Stimulated activated CD8-positive, alpha-beta memory T cell treated with anti-CD3 and anti-CD28 coated beads, Interleukin-7, amount 100 ng/mL, for 4 hours (primary cell): ENCODE measurements at places on chromosomes 5 and 9.

DNA sequence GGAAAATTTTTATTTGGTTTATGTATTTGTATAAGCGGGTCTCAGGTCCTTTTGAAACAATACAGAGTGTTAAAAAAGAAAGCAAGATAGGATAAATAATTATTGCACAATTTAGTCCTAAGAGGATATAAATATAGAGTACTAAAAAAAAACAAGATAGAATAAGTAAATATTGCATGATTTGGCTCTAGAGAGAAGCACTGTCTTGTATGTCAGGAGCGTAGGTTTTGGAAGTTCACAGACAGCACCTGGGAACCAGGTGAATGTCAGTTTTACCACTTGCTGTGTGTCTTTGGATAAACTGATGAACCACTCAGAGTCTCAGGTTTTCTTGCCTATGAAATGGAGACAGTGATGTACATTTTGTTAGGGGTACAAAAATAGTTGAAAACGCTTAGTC, 266.2 kb upstream of the ADAMTSL1 start:
- no peak for DNase-seq

DNA sequence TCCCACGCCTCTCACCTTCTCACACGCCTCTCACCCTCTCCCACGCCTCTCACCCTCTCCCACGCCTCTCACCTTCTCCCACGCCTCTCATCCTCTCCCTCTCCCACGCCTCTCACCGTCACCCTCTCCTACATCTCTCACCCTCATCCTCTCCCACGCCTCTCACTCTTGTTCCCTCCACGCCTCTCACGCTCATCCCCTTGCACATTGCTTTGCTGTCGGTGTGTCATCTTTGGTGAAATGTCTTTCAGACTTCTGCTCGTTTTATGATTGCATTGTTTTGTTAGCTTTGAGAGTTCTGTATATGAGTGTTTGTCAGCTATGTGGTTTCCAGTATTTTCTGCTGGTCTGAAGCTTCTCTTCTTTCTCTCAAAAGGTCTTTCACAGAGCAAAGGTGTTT, 102.7 kb downstream of the EHMT1 start:
- no peak for DNase-seq

- DNase-seq, result no peak
These were observed 163.4 kb downstream of the GHR start for GRCh38 chr5:42586625-42587024.

DNA sequence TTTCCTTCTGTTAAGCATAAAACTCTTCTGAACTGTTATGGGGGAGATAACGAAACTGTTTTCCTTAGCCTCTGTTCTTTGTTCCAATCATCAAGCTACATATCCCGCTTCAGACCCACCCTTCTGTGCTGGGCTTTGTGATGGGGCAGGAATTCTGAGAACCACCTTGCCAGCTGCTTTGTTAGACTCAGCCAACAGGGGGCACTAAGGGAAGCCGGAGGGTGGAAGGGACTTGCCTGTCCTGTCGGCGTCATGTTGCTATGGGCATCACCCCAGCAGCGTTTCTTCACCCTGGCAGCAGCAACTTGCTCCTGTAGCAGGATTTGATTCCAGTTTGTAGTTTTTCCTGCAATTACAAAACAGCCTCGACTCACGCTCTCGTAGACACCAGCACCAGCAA, 169.1 kb downstream of the CAAP1 start:
- DNase-seq, result no peak

DNA sequence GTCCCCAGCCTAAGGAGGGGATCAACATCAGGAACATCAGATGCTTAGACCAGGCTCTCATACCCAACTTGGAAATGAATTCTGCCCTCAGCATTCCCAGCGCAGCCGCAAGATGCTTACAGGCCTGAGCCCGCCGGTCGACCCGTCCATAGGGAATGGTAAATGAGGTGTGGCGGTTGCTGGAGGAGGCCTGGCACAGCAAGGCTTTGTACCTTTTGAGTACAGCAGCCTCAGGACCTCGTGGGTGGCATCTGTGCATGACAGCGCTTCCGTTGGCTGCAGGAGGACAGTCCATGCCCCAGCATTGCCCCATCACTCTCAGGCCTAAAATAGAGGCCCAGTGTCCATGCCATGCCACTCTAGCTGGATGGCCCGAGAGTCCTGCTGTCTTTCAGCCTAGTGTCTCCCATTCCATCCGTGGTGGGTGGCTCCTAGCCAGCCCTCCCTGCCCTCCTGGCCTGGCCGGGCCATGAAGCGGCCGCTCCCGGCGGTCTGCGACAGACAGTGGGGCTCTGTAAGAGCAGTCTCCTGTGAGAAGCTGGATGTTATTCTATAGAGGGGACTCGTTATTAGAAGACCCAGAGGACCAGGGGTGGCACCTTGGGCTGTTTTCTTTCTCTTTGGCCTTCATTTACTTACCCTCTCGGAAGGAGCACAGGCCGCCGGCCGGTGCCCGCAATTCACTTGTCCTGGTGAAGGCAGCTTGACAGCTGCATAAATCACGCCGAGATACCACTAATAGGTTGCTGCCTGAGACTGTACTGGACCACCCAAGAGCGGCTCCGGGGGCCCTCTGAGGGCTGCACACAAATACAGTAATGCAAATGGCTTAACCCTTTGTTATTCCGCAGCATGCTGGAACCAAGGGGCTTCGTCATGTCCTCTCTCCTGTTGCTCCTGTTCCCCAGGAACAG, 223.5 kb upstream of the TUT7 start:
- no peak for DNase-seq

DNA sequence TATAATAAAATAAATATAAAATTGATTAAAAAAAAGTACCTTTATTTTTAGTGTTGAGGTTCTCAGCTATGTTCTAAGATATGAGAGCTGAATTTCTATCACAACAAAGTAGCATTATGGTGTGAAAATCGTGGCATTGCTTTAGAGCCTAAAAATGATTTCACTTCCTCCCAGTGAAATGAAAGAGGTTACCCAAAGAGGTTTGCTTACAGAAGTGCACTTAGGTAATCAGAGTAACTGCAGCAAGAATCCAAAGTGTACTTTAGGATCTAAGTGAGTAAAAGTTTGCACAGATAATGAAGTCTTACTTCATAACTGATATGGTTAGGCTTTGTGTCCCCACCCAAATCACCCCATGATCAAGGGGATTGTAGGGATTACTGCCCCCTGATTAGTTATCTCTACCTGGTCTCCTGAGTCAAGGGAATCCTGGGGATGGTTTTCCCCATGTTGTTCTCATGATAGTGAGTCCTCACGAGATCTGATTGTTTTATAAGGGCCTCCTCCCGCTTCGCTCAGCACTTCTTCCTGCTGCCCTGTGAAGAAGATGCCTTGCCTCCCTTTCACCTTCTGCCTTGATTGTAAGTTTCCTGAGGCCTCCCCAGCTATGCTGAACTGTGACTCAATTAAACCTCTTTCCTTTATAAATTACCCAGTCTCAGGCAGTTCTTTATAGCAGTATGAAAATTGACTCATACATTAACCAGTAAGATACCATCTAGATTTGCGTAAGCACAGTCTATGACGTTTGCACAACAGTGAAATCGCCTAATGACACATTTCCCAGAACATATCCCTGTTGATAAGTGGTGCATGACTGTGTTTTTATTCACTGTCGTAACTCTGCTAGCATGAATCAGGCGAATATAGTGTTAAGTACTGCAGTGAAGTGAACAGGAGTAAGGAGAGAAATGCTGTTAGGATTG, 40.3 kb upstream of the LRRC70 start:
- no peak for DNase-seq

GRCh38 chr9:125889476-125890419, 142.6 kb downstream of the PBX3 start:
- DNase-seq, result peak; percentile 2

- DNase-seq, result no peak
These were observed 292.0 kb upstream of the DMRT1 start for GRCh38 chr9:549455-549997.

DNA sequence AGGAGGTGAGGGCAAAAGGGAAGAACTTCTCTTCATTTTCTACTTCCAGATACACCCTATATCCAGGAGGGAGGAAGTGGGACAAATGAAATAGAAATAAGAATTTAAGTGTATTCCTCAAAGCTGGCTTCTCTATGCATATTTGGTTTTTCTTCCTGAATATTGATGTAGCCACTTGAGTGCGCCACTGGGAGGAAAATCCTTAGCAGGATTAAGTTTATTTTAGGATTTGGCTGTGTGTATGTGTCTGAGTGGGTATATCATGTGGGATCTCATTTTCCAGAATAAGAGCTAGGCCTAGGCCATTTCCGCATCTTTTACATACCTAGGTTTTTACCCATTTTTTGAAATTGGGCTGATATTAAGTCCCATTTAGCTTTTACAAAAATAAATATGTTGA, 42.5 kb downstream of the MAP1B start:
- DNase-seq, result no peak

- DNase-seq, result no peak
These were observed 53.0 kb downstream of the TEK start for GRCh38 chr9:27162045-27162444.

DNA sequence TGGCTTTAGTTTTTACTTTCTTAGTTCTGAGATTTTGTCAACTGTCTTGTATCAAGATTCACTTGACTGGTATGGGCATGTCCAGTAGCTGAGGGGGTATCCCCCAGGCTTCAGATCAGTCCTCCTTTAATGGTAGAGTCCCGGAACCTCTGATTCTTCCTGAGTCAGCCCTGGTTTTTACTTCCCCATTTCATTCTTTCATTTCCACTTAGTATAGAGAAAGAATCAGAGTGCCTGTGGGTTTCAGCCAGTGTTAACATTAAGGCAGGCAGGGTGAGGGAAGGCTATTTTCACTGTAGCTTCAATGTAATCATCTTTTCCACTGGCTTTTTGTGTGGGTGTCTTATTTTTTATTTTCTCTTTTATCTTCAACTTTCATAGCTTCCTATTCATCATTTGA, 8.3 kb upstream of the COMMD10 start:
- no peak for DNase-seq

DNA sequence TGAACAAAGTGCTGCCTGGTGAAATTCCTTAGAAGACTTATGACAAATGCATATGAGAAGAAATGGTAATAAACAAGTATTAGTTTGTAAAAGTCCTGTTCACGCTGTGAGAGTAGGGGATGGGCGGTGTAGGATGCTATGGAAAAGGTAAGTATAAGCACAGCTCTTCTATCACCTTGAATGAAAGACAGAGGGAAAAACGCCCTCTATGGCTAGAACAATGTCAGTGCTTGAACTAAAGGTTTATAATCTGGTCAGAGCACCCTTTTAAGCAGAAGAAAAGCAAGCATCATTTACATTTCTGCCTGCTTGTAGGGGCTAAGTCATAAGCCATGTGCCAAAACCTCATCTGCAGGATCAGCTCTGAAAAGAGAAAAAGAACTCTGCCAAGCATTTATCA, 115.2 kb downstream of the LHFPL2 start:
- DNase-seq, result no peak

DNA sequence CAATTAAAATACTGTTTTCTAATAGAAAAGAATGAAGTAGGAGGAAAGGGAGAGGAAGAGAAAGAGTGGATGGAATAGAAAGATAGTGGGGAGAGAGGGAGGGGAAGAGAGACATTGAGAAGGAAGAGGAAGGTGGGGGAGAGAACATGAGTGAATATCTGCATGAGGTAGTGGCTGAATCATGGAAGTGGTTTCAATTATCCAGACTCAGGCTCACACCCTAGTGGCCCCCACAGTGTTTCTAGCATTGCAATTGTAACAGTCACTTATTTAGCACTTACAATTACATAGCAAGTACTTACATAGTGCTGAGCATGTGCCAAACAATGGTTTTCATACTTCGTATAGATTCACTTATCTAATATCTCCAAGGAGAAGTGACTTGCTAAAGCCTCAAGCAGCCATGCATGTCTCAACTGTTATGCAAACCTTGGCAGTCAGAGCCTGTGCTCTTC, 72.7 kb downstream of the CAST start:
- no peak for DNase-seq

DNA sequence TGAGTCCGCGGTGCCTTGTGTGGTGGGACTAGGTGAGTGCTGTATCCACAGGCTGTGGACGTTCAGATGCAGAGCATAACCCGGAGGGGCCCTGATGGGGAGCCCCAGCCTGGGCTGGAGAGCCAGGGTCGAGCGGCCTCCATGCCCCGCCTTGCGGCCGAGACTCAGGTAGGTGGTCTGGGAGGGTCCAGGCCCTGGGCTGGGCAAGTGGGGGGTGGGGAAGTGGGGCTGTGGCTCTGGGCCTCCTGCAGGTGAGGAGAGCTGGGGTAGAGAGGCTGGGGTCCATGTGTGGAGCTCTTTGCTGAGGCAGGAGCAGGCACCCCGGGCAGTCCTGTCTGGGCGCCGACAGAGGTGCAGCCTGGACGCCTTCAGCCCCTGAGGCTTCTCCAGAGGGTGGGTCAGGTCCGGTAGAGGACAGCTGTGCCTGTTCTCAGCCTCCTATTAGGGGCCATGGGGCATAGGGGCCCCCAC, 241.1 kb downstream of the CACNA1B start:
- no peak for DNase-seq

DNA sequence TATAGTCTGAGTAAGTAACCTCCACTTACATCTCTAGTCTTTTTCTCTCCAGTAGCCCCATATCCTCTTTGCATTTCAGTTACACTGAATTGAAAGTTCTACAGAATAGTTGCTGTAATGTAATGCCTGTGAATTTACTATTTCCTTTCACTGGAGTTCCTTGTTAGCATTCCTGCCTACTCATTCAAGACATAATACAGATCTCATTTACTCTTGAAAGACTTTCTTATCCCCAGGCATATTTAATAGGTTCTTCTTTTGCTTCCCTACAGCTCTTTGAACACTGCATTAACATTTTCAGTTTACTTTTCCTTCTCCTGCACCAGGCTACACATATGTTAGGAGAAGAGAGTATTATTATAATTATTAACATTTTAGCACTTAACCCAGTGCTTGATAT, 87.6 kb upstream of the OR13F1 start:
- DNase-seq, result no peak

- DNase-seq, result no peak
These were observed 26.2 kb downstream of the ZNF474 start for GRCh38 chr5:122155546-122155945.

DNA sequence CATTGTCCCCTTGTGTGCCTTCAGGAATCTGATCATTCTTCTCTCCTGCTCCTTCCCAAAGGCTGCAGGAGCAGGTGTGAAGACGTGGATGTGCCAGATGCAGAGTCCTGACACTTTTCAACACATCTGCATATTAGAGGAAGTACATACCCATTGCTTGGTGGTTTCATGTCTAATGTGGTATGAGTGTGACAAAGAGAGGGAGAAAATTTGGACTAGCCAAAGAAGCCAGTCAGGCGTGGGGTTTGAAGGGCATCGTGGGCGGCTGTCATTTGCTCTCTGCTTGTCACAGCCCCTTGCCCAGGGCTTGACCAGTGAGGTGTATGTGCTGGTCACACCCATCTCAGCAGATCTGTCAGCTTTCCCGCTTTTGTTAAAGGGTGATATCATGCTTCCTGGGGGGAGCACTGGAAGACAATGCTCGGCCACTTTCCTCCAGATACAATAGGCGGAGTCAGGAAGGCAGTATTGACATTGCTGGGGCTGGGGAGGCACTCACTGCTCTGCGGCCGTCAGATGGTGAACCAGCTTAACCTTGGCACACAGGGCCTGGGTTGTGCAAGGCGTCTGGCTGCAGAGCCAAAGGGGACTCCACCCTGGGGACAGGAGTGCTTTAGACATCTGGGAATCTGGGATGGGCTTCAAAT, 8.6 kb downstream of the TEK start:
- no peak for DNase-seq
